NCI-H2029 (cell line): ENCODE measurements at places on chromosomes 11 and 22.

GRCh38 chr22:37202716-37203115 lies 9.6 kb downstream of the SSTR3 start:
- DNase-seq = no peak

- DNase-seq = peak; percentile 29
Measured at GRCh38 chr22:39472570-39473556, 16.1 kb downstream of the MGAT3 start.

DNA sequence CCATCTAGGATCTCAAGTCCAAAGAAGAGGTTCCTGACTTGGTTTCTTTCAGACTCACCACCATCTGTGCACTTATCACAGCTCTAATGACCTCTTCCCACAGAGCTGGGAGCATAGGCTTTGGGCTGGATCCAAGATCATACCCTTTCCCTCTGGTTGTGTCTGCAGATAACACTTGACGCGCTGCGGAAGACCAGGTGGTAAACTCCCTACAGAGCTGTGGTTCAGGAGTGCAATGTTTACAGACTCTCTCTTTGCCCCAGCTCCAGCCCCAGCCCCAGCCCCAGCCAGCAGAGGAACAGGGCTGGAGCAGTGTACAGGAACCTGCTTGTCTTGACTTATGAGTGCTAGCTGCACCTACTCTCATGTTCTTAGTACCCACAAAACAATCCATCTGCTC lies 274.4 kb upstream of the SYN3 start:
- DNase-seq = peak; percentile 65

GRCh38 chr11:130560000-130560780 lies 111.7 kb downstream of the ADAMTS15 start:
- no peak for DNase-seq

DNA sequence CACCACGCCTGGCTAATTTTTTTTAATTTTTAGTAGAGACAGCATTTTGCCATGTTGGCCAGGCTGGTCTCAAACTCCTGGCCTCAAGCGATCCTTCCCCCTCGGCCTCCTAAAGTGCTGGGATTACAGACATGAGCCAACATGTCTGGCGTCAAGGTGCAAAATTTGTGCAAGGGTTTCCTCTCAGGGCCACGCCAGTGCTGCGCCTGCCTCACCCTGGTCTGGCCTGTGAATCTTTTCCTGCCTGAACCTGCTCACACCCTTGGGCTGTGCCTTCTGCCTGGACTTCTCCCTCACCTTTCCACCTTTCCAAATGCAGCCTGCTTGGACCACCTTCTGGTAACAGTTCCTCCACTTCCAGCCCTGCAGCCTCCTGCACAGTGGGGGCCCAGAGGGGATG lies 43.4 kb downstream of the MCM5 start:
- no peak for DNase-seq

- DNase-seq = no peak
Measured at GRCh38 chr11:70498171-70498571, 99.8 kb downstream of the CTTN start.

DNA sequence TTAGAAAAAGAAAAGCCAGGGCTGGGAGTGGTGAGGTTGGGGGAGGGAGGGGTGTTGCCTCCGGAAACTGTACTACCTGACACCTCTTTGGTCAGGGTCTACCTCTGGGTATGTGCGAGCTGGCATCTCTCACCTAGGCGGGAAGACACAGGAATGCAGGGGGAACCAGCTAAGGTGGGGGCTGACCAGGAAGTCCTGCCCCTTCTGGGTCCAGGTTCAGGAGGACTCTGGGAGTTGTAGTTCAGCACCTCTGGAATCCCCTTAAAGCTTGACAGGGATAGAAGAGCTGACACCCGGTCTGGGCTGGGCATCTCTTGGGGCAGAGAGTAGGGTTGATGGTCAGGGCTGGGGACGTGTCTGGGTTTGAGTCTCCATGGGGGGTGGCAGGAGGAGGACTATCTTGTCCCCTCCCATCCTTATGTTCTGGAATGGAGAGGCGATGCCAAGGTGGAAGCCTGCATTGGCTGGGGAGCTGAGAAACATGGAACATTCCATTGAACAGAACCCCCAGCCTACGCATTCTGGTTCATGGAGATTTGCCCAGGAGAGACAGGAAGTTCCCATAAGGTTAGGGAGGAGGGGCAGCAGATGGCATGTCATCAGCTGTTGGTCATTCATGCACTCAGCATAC lies 2.1 kb upstream of the KIAA1671 start:
- DNase-seq = no peak

- DNase-seq = no peak
Measured at GRCh38 chr22:47115921-47116320, 353.5 kb downstream of the TBC1D22A start.

DNA sequence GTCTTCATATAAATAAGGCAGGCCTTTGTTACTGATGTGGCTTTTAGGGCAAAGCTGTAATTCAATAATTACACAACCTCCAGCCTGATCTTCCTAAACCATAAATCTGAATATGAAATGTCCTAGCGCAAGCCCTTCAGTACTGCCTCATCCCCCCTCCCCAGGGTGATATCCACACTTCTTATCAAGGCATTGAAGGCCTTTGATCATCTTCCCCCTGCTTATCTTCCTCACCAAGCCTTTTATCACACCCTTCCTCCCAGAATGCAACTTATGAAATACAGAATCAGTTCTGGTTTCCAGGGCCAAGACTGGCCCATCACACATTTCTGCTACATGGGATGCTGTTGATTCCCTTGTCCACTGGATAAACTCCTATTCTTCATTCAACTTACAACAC lies 12.1 kb downstream of the SPON1 start:
- DNase-seq = no peak

GRCh38 chr11:32374261-32374711 lies 61.1 kb downstream of the WT1 start:
- no peak for DNase-seq

GRCh38 chr22:25753252-25753651 lies 11.3 kb downstream of the MYO18B start:
- no peak for DNase-seq

DNA sequence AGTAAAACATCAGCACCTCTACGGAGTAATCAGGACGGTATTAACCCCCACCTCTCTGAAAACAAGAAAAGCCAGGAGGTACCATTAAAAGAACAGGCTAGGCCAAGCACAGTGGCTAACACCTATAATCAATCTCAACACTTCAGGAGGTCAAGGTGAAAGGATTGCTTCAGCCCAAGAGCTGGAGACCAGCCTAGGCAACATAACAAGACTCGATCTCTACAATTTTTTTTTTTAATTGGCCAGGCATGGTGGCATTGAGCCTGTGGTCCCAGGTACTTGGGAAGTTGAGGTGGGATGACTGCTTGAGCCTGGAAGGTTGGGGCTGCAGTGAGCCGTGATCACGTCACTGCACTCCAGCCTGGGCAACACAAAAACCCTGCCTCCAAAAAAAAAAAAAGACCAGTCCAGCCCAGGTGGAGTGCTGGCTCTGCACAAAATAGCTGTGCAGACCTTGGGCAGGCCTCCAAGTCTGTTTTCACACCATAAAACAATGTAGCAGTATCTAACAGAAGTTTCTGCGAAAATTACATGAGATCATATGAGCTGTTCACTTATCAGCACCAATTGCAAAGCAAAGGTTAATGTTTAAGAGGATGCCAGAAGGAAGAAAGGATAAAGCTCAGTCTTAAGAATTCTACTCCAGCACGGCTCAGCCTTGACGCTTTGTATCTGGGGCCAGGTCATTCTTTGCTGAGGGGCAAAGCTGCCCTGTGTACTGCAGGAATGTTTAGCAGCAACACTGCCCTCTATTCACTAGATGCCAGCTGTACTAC lies 14.8 kb downstream of the CHKA start:
- no peak for DNase-seq

- DNase-seq = no peak
Measured at GRCh38 chr11:131759140-131759539, 388.7 kb downstream of the NTM start.

DNA sequence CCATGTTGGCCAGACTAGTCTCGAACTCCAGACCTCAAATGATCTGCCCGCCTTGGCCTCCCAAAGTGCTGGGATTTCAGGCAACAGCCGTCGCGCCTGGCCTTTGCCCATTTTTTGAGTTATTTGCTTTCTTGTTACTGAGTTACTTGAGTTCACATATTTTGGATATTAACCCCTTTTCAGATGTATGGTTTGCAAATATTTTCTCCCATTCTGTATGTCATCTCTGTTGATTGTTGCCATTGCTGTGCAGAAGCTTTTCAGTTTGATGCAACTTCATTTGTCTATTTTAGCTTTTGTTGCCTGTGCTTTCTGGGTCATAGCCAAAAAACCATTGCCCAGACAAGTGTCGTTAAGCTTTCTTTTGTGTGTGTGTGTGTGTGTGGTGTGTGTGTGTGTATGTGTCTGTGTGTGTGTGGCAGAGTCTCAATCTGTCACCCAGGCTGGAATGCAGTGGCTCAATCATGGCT lies 6.8 kb downstream of the TSGA10IP start:
- DNase-seq = no peak

- DNase-seq = no peak
Measured at GRCh38 chr11:66285250-66285947, 3.5 kb downstream of the YIF1A start.

DNA sequence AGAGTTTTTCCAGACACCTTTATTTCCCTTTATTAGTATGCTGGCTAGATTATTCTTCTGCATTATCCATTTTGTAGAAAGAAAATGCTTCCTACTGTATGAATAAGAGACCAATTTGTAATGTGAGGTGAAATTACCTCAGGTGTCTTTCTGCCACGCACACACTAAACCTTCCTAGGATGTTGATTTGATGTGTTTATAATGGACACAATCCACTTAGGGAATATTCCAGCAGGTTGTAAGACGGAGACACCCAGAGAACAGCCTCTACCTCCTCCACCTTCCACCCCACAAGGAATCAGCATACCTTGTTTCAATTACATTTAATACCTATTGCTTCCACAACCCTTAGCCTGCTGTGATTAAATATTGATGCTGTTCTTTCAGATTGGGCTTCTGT lies 379.1 kb upstream of the KIRREL3 start:
- no peak for DNase-seq

DNA sequence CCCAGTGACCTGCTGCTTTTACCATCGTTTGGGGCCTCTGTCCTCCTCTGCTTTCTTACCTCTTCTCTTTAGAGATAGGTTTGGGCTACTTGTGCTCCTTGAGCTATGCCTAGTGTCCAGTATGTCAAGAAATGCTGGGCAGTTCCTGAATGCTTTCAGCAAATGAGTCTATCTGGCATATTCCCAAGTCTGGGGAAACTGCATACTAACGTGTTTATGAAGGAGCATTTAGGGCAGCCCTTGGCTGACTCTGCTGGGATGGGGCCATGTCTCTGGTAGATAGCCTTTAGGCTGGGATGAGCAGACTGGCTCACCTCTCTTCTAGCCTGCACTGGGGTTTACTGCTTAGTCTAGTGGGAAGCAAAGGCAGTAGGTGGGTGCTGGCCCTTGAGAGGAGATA lies 43.7 kb upstream of the SUSD2 start:
- no peak for DNase-seq

GRCh38 chr11:75779960-75780359 lies 11.4 kb downstream of the DGAT2 start:
- no peak for DNase-seq

GRCh38 chr11:28476049-28476448 lies 367.9 kb downstream of the METTL15 start:
- no peak for DNase-seq

GRCh38 chr11:48033918-48034341 lies 53.6 kb downstream of the PTPRJ start:
- no peak for DNase-seq

GRCh38 chr22:21451545-21452520 lies 15.4 kb upstream of the TMEM191C start:
- no peak for DNase-seq

DNA sequence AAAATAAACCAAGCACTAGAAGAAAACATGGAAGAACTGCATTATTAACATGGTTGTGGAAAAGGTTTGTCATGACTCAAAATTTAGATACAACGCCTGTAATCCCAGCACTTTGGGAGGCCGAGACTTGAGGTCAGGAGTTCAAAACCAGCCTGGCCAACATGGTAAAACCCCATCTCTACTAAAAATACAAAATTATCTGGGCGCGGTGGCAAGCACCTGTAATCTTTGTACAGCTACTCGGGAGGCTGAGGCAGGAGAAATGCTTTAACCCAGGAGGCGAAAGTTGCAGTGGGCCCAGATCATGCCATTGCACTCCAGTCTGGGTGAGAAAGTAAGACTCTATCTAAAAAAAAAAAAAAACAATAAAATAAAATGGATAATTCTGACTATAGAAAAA lies 23.7 kb downstream of the GNB1L start:
- DNase-seq = no peak

GRCh38 chr11:123707606-123708205 lies 33.8 kb downstream of the ZNF202 start:
- peak; percentile 61 for DNase-seq

- DNase-seq = peak; percentile 89
Measured at GRCh38 chr22:35330258-35330861, 30.7 kb downstream of the TOM1 start.

GRCh38 chr22:30238136-30238535 lies 8.4 kb downstream of the LIF start:
- no peak for DNase-seq

GRCh38 chr22:37485395-37486223 lies 575 bp downstream of the MFNG start:
- DNase-seq = no peak
